ENCODE measurements at places on chromosomes 7 and 10.

DNA sequence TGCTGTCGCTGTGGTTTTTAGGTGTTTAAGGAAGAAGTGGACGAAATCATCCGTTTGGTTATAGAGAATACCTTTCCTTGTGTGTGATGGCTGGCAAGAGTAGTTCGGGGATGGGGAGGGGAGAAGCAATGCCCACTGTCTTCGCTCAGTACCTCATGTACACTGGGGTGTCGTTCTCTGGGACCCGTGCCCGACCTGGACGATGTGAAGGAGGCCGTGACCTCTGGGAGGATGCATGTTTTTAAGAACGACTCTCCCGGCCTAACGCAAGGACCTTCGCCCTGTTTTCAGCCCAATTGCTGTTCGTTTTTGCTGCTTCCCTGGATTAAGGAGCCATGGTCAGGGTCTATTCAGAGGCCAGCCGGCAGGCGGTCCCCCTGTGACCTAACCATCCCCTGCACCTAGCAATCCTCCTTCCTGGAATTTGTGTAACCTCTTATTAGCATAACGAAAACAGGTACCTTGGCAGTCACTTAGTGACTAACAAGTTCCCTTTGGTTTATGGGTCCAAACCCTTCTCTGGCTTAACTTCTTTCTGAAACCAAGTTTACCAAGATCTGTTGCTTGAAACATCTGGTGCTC, 1.3 kb downstream of the NFE2L3 start:
- peak; percentile 32 for DNase-seq

GRCh38 chr7:103715376-103716120, 269.5 kb upstream of the SLC26A5 start:
- DNase-seq, result no peak

GRCh38 chr10:122468926-122469781, 7.8 kb downstream of the HTRA1 start:
- DNase-seq, result no peak

DNA sequence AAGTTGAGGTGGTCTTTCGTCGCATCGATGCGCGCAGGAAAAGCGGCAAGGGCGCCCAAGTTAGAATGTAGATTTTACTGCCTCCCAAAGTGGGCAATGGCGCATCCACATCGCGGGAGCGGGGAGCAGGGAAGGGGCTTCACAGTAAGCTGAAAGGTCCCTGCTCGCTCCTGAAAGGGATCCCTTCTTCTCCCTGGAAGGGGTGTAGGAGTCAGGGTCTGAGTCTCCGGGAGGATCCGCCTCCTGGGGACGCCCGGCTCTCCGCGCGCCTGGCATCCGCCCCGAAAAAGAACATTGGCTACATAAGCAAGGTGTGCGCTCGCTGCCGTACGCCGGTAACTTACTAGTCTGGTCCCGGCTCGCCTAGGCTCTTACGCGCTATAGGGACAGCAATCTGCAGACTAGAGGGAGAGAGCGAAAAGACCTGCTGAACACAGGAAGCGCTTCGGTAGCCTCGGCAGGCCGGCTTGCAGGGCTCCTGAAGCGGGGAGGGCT, 804 bp downstream of the UNC5B start:
- no peak for DNase-seq

- DNase-seq, result no peak
Measured at GRCh38 chr10:118110750-118111149, 64.0 kb upstream of the RAB11FIP2 start.

DNA sequence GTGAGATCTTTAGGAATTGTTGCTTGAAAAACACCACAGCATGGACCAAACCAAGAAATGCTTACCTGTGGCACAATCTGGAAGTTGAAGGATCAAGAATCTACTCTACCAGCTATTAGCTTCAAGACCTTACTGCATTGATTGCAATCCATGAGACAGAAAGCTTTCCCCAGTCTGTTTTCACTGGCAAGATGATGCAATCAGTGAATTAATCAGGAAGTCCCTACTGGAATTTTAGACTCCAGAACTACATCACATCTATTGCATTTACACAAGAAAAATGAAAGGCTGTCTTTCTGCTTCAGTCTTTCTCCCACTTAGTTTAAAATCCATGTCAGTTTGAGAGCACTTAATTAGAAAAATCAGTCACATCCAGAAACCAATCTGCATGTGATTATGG, 191.7 kb downstream of the TFEC start:
- DNase-seq, result no peak

GRCh38 chr10:28833313-28833712, 156.0 kb downstream of the BAMBI start:
- DNase-seq, result no peak

GRCh38 chr10:34967335-34967880, 122.7 kb downstream of the CUL2 start:
- no peak for DNase-seq

GRCh38 chr7:137957887-137958286, 44.0 kb downstream of the CREB3L2 start:
- DNase-seq, result no peak

DNA sequence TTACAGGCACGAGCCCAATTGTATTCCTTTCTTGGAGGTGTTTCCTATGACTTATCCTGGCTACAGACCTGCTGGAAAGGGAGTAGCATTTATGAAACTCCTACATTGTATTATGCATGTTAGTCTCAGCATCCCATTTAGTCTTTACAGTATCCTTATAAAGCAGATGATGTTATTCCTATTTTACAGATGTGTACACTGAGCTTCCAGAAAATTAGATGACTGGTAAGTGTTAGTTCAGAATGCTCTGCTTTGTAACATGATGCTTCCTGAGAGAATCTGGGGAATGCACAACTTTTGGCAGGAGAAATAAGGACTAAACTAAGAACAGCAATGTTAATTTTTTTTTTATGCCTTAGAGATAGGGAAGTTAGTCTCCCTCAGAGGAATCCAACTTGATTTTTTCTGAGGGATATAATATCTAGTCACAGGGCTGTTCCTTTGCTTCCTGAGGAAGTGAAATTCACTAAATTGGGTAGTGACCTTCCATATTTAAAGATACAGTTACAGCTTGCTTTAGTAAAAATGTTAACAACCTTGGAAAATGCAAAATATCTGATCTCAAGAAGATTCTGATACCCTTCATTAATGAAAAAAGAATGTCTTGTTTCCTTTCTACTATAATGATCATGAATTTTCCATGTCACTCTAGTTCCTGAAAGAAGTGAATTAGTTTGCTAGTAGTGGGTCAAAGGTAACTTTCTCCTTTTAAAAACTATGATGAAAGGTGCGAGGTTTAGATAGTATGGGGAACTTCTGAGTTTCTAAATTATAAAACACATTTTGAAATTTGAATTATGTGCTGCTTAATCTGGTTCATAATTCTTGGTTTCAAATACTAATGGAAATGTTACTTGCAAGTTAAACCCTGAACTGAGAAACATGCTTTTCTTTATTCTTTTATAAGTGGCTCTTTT, 194.0 kb upstream of the PRPS1L1 start:
- no peak for DNase-seq

GRCh38 chr7:30699706-30700495, 17.6 kb upstream of the CRHR2 start:
- no peak for DNase-seq

GRCh38 chr10:27949528-27950241, 49.2 kb downstream of the ODAD2 start:
- DNase-seq, result no peak

DNA sequence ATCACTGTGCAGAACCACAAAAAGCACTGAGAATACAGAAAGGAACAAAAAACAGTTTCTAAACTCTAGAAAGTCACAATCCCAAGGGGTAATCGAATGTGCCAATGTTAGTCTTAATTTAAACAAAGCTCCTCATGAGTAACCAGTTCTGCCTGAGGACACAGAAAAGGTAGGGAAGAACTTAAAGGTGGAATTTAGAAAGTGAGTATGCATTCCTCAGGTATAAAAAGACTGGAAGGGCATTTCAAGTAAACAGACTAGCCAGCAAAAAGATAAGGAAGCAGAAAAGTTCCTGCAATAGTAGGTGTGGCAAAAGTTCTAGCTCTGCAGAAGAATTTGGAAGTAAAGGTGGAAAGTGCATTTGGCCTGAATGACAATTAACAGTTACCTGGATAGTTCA, 84.6 kb upstream of the DLX6 start:
- no peak for DNase-seq

DNA sequence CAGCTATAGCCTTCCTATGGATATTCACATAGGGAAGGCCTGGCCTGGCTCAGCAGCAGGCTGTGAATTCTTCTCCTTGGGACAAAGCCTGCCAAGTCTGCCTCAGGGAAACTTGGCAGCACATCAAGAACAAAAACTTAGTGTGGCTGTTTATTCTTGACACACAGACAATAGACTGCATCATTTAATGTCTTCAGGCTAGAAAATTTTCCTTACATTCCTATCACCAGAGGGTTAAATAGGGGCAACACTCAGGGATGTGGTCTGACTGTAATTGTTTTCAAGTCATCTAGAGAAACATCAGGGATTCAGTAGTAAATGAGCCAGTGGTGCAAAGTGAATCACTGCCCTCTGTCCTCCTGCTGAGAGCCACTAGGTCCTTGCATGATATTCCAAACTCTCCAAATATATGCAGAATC, 137.3 kb downstream of the SEMA3C start:
- DNase-seq, result no peak

DNA sequence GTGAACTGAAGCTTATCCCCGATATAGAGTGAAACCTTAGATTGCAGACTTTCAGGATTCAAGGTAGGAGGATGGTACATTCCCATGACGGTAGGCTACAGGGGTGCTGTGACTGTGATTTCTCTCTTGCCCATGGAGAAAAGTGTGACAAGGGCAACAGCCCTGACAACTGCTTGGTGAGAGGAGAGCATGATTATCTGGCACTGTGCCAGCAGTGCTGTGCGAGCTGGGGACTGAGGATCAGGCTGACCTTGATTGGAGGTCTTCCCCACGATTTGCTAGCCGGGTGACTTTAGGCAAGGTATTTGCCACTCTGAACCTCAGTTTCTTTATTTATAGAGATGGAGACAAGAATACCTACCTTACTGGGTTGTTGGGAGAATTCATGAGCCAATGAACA, 229.5 kb downstream of the PTEN start:
- DNase-seq, result no peak

GRCh38 chr7:101902680-101903514, 85.5 kb downstream of the CUX1 start:
- no peak for DNase-seq

DNA sequence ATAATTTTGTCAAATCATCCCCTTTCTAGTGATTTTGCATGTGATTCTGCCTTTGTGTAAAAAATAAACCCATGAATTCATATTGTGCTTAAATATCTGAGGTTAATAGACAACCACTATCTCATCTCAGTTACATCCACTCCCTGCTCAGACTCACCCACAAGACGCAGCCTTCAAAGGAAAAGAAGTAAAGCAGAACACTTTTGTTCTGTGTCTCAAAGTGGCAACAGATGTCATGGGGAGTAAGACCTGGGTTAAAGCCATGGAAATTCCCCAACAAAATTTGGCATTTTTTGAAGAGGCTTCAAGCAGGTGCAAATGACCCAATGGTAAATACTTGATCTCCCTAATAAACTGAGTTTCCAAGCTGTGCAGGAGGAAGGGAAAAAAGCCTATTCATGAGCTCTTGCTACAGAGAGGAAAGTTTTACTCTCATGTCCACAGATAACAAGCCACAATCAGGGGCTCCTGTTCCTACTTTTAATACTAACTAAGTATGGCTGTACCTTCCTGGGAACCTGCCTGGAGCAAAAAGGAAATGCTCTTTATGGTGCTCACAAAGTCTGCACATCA, 4.7 kb downstream of the CYP3A7 start:
- DNase-seq, result no peak

DNA sequence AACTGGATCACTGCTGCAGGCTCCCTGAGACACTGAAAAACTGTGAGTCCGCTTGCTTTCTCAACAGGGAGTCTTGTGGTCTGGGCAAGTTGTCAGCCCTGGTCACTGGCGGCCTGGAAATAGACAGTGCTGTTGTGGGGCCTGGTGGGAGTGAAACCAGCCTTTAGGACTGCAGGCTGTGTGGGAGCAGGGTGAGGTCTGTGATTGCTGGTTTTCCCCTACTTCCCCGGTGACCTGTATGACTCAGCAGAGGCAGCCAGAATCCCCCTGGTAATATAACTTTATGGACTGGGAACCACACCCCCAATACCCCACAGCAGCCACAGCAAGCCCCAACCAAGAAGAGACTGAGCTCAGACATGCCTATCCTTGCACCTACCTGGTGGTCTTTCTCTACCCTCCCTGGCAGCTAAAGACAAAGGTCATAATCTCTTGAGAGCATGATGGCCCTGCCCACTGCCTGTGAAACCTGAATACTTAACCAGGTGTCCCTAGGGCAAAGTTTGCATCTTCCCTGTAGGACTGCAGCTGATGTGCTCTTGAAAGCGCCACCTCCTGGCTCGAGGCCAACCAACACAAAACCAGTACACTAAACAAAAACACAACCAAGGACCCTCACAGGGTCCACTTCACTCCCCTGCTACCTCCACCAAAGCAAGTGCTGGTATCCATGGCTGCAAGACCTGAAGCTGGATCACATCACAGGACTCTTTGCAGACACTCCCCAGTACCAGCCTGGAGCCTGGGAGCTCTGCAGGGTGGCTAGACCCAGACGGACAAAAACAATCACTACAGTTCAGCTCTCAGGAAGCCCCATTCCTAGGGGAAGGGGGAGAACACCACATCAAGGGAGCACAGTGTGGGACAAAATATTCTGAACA, 7.2 kb upstream of the ADAM22 start:
- DNase-seq, result no peak

- no peak for DNase-seq
Measured at GRCh38 chr10:48490946-48491345, 113.9 kb downstream of the ARHGAP22 start.

DNA sequence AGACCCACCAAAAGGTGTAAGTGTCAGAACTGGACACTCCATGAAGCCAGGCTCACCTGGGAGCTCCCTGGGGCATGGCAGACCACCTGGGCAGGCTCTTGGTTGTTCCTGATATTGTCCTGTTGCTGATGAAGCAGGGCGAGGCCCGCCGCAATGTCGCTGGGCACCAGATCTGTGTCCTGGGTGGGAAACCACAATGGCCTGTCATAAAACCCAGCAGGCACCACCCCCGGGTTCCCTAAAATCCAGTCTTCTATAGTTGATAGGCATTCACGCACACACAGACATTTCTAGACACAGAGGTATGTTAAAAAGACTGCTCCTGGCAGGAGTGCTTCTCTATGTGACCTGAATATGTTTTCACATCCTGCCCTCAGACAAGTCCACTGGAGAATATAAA, 15.0 kb downstream of the DAGLB start:
- no peak for DNase-seq

All from stimulated activated naive CD4-positive, alpha-beta T cell treated with Interleukin-2 at 50 U/mL for 16 hours (primary cell).